Mesothelial cell of epicardium (in vitro differentiated cells): ENCODE measurements at places on chromosomes 3 and 15. TPM values are rescaled to one million over a fixed set of nuclear protein-coding genes. Genes with fewer than 3 reads are reported as not detected.

- H3K36me3 ChIP-seq: no peaks in the 10 kb centered on the region
- H3K27me3 ChIP-seq: no peaks in the 10 kb centered on the region
- DNase-seq: no peak
- H3K4me3 ChIP-seq: no peak overlapping the region
These were observed 342.6 kb downstream of the NSUN3 start for GRCh38 chr3:94405258-94406035.

DNA sequence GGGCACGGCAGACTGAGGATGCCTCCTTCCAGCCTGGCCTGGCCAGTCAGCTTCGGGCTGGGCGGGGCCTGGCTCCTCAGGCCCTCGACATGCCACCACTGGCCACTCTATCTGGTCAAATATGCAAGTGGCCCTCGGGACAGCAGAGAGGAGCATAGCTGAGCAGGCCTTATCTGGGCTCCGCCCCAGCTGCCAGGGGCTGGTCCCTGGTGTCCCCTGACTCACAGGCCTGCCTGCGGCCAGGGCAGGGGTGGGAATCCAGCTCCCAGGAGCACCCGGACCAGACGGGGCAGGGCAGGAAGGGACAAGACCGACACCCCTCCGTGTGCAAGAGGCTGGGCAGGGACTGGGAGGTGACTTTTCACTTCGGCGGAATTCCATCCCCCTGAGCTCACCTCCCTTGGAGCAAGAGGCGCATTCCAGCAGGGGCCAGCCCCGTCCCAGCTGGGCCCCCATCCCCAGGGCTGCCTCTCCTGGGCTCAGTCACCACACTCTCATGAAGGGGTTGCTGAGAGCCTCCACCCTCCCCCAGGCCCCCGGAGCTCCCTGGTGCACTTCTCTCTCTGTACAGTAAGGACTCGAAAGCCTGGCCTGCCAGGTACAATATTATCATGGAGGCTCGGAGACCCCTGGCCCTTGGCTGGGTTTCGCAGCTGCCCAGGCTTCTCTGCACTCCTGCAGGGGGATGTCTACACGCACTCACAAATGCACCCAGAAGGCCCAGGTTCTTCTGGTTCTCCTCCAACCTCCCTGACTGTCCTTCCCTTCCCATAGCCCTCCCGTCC lies 29.5 kb downstream of the WNT7A start:
- H3K4me1 ChIP-seq: peaks cover 14% of the 10 kb centered on the region
- peak; percentile 65 for DNase-seq
- H3K27me3 ChIP-seq: no peaks in the 10 kb centered on the region
- H3K36me3 ChIP-seq: no peaks in the 10 kb centered on the region
- H3K27ac ChIP-seq: peak overlapping the region; percentile 76

- H3K27me3 ChIP-seq: no peaks in the 10 kb centered on the region
- DNase-seq: no peak
- no peaks in the 10 kb centered on the region for H3K36me3 ChIP-seq
- H3K27ac ChIP-seq: no peak overlapping the region
- H3K4me3 ChIP-seq: no peak overlapping the region
These were observed 21.3 kb upstream of the P2RY13 start for GRCh38 chr3:151350656-151351055.

DNA sequence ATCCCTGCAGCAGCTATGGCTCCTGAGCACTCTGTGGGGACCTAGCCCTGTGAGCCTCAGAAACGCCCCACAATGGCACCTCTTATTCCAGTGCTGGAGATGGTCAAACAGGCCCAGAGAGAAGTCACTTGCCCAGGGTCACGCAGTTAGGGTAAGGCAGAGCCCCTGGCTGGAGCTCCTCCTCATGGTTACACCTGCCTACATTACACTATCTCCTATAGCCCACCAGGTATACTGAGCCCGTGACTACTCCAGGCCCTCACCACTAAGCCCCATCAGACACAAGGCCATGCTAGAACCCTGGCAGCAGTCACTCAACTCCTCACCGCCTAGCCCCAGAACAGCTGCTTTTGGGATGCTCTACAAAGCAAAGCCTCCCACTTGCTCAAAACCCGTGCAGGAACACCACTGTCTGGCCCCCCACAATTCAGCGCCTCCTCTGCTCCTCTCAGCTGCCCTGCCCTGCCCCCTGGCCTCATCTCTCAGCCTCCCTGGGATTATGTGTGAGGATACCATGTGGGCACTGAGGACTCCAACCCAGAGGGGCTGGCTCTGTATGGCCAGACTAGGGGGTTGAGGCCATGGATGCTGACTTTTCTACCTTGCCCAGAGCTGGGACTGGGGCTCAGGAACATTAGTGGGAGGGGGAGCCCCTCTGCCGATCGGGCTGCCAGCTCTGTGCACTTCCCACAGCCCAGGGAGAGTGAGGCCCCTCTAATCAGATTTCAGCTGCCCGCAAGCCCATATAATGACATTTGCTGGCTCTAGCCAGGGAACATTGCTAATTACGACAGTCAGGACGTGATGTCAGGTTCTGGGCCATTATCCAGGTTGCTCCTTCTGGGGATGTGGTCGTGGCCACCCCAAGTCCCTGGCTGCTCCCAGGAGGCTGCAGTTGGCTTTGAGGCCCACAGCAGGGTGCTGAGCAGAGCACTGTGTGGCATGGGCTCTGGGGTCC lies 4.0 kb downstream of the NT5DC2 start:
- no peak overlapping the region for H3K4me3 ChIP-seq
- H3K36me3 ChIP-seq: peaks cover 3% of the 10 kb centered on the region
- H3K27ac ChIP-seq: peak overlapping the region; percentile 31
- H3K4me1 ChIP-seq: peaks cover 37% of the 10 kb centered on the region
- no peak for DNase-seq

DNA sequence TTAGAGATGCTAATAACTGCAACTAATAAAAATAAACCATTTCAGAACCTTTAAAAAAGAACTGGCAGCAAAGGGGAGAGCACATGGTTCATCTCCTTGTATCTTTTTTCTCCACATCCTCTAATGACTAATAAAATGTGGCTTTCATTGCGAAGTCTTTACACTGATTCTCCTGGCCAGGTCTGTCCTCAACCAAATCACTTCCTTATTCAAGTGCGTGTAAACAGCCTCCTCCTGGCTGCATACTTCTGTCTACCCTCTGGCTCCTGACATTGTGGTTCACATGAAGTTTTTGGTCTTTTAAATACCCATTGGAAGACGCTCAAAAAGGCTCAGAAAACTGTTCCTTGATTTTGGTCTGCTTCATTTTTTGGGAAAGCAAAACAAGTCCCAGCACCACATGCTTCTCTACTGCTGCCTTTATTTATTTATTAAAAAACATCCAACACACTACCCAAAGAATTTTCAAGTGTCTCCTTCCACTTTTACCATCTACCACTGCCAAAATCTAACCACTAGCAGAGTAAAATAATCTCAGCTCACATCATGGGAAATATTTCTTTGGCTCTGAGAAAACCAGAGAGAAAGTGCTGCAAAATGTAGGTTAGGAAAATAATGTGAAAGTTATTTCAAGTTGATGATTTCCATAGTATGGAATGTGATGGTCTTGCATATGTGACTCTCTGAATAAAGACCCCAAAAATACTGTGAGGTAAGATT lies 85.1 kb downstream of the EFL1 start:
- H3K4me3 ChIP-seq: no peak overlapping the region
- H3K4me1 ChIP-seq: peaks cover 16% of the 10 kb centered on the region
- peak overlapping the region; percentile 55 for H3K27ac ChIP-seq
- H3K27me3 ChIP-seq: no peaks in the 10 kb centered on the region
- DNase-seq: no peak

The CLDN16 gene
- 0.07 to 0.20 TPM (median 0.11 TPM) in 3 replicates for total RNA-seq

The TARS3 gene
- total RNA-seq: 18.1 to 22.4 TPM (median 21.0 TPM) in 3 replicates

DNA sequence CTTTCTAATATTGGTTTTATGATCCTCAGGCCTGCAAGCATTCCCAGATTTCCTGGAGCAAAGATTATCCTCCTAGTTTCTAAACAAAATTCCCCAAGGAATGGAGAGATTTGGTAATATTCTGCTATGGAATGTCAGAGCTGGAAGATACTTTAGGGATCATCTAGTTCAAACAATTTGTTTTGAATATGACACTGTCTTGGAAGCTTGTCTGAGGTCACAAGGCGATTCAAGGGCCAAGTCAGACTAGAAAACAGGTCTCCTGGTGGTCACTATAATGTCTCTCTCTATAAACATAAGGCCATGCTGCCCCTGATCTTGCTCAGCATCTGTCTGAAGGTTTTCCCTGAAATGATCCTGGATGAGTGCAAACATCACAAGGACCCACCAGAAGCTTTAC lies 143.4 kb upstream of the BCL6 start:
- no peak for DNase-seq
- no peak overlapping the region for H3K4me3 ChIP-seq
- H3K4me1 ChIP-seq: no peaks in the 10 kb centered on the region
- H3K27me3 ChIP-seq: no peaks in the 10 kb centered on the region
- H3K36me3 ChIP-seq: peaks cover 4% of the 10 kb centered on the region

The ST3GAL6 gene
- total RNA-seq: 9.0 to 14.1 TPM (median 11.1 TPM) in 3 replicates

GRCh38 chr3:120369037-120369467 lies 19.9 kb upstream of the LRRC58 start:
- H3K27me3 ChIP-seq: peaks cover 24% of the 10 kb centered on the region
- peaks cover 6% of the 10 kb centered on the region for H3K4me1 ChIP-seq
- DNase-seq: no peak
- no peak overlapping the region for H3K27ac ChIP-seq

DNA sequence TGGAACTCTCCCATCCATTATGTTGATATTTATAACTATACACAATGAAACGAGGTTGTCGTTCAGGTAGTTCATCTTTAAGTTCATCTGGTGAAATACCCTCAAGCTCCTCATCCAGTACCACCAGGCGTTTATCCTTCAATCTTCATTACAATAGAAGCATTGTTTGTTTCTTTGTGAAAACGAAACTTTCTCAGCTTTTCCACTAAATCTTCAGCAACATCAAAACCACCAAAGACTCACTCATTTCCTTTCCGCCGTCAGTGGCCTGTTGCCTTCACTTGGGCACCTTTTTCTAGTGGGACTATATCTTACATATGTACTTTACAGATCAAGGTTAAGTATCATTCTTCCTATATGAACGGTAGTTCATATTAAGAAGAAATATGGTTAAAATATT lies 44.1 kb upstream of the TFG start:
- H3K4me1 ChIP-seq: peaks cover 40% of the 10 kb centered on the region
- peak overlapping the region; percentile 85 for H3K27ac ChIP-seq
- DNase-seq: no peak
- no peak overlapping the region for H3K4me3 ChIP-seq
- H3K36me3 ChIP-seq: no peaks in the 10 kb centered on the region

The ZNF662 gene
- 0.18 to 0.63 TPM (median 0.45 TPM) in 3 replicates for total RNA-seq

- DNase-seq: no peak
- H3K27ac ChIP-seq: no peak overlapping the region
- H3K4me1 ChIP-seq: peaks cover 5% of the 10 kb centered on the region
- H3K4me3 ChIP-seq: no peak overlapping the region
- H3K27me3 ChIP-seq: no peaks in the 10 kb centered on the region
These were observed 49.8 kb downstream of the PLD1 start for GRCh38 chr3:171760477-171760876.

GRCh38 chr3:65569129-65569528 lies 469.6 kb downstream of the MAGI1 start:
- H3K4me1 ChIP-seq: peaks cover 9% of the 10 kb centered on the region
- no peak overlapping the region for H3K27ac ChIP-seq
- H3K4me3 ChIP-seq: no peak overlapping the region
- H3K36me3 ChIP-seq: no peaks in the 10 kb centered on the region

The CASR gene
- total RNA-seq: 0.02 TPM in 2 of 3 replicates, not detected in the other

The DYNC1LI1 gene
- total RNA-seq: 22.0 to 23.9 TPM (median 22.3 TPM) in 3 replicates

GRCh38 chr3:196667056-196667825 lies 27.7 kb downstream of the NRROS start:
- no peaks in the 10 kb centered on the region for H3K36me3 ChIP-seq

DNA sequence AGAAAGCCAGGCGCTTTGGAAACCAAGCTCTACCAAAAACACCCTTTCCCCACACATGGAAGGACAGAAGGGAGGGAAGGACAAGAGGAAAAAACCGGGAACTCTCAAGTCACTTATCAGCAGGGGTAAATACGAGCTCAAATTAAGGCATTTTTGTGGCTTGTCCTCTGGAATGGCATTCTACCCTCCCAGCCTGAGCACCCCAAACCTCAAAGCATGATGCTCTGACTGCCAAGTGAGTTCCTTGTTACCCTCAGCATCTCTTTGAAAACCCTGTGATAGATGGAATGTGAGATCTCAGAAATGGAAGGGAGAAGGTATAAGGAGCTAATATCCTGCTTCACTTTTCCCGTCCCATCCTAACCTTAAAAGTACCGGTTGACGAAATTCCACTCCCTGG lies 8.1 kb upstream of the CSPG5 start:
- H3K4me1 ChIP-seq: no peaks in the 10 kb centered on the region
- H3K4me3 ChIP-seq: no peak overlapping the region

- DNase-seq: no peak
- H3K27ac ChIP-seq: peak overlapping the region; percentile 74
- no peaks in the 10 kb centered on the region for H3K27me3 ChIP-seq
These were observed 48.2 kb downstream of the WWTR1 start for GRCh38 chr3:149609595-149609994.

- peaks cover 2% of the 10 kb centered on the region for H3K27me3 ChIP-seq
- no peak for DNase-seq
- no peak overlapping the region for H3K4me3 ChIP-seq
These were observed 60.7 kb downstream of the ZNF621 start for GRCh38 chr3:40585381-40586016.

DNA sequence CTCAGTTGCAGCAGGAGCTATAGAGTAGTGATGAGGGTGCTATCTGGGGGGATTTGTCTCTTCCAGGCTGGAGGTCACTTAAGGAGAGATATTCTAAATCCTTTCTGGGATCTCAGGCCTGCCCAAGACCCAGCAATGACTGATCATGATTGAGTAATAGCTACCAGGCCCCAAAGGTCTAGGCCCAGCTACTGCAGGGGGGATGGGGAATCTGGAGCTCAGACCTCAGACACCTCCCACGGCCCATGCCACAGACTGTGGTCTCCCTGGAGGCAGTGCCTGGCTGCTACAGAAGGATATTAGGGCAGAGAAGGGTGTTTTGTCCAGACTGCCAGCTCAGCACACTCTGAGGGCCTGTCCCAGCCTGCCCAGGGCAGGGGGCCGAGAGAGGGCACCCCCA lies 6.9 kb downstream of the SLC38A3 start:
- H3K36me3 ChIP-seq: no peaks in the 10 kb centered on the region
- no peak for DNase-seq
- H3K27me3 ChIP-seq: peaks cover 9% of the 10 kb centered on the region
- no peak overlapping the region for H3K27ac ChIP-seq
- no peaks in the 10 kb centered on the region for H3K4me1 ChIP-seq

The CEP19 gene
- total RNA-seq: 2.1 to 2.5 TPM (median 2.1 TPM) in 3 replicates
